ENCODE measurements at places on chromosomes 1 and 21. TPM values are rescaled to one million over a fixed set of nuclear protein-coding genes. Genes with fewer than 3 reads are reported as not detected.

The TMEM269 gene
- total RNA-seq, result under 0.01 TPM

The WDR64 gene
- not detected for total RNA-seq

The AXDND1 gene
- total RNA-seq, result not detected

The FHAD1 gene
- 0.26 TPM for total RNA-seq

The CA6 gene
- not detected for total RNA-seq

The POGK gene
- total RNA-seq, result 17.7 TPM

The SPRR2A gene
- not detected for total RNA-seq

The LEPR gene
- total RNA-seq, result 6.0 TPM

The TDRD10 gene
- not detected for total RNA-seq

The CD1B gene
- total RNA-seq, result not detected

The NES gene
- 26.6 TPM for total RNA-seq

The TLR5 gene
- total RNA-seq, result 0.17 TPM

The AADACL3 gene
- total RNA-seq, result not detected

The CFH gene
- 312 TPM for total RNA-seq

The ATAD3C gene
- not detected for total RNA-seq

The LIX1L gene
- 37.1 TPM for total RNA-seq

The ODR4 gene
- 6.9 TPM for total RNA-seq

The KCNA2 gene
- total RNA-seq, result not detected

The CDA gene
- total RNA-seq, result 2.2 TPM

The TTC39A gene
- not detected for total RNA-seq

Measured in pericardium fibroblast (primary cell).